ENCODE measurements at places on chromosomes 2 and 18.
A peak's percentile ranks its signal among the peaks of the same experiment; 100 is the strongest.

GRCh38 chr2:152095146-152095545, 3.7 kb downstream of the CACNB4 start:
- DNase-seq = no peak

DNA sequence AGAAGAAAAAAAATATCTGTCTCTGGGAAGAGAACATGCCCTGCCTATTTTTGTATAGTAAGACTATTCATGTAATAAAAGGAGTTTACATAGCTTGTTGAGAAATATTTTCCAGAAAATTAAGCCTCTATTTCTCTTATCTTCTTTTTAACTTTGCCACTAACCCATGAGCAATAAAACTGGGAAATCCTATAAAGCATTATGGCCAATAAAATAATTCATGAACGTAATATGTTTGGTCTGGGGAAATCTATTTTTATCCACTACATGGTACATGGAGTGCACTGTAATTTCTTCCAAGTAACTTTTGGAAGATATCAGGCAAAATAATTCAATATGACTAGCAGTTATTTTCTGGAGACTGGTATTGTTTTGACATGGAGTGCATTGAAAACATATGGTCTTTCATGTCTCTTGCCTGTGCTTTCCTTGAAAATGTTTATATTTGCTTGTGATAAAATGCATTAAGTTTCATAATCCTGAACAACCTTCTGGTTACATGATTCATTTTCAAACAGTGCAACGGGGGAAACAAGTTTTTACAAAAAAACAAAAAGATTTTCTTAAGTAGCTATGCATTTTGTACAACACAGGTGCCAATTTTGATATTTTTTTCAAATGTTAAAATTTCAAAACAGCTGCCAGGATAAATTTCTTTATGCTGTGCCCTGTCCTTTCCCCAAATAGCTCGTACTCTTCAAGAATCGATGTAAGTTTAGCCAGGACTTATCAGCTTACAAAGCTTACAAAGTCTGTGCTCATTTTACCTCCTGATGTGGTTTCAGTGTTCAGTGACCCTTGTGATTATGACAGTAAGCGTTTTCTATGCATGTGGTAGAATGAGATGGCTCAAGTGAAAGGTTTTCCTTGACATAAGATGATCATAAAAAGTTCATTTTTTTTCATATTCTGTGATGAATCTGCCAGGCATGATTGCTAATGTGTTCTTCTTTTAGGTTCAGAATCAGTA, 194.5 kb downstream of the UBE2E3 start:
- DNase-seq = no peak

DNA sequence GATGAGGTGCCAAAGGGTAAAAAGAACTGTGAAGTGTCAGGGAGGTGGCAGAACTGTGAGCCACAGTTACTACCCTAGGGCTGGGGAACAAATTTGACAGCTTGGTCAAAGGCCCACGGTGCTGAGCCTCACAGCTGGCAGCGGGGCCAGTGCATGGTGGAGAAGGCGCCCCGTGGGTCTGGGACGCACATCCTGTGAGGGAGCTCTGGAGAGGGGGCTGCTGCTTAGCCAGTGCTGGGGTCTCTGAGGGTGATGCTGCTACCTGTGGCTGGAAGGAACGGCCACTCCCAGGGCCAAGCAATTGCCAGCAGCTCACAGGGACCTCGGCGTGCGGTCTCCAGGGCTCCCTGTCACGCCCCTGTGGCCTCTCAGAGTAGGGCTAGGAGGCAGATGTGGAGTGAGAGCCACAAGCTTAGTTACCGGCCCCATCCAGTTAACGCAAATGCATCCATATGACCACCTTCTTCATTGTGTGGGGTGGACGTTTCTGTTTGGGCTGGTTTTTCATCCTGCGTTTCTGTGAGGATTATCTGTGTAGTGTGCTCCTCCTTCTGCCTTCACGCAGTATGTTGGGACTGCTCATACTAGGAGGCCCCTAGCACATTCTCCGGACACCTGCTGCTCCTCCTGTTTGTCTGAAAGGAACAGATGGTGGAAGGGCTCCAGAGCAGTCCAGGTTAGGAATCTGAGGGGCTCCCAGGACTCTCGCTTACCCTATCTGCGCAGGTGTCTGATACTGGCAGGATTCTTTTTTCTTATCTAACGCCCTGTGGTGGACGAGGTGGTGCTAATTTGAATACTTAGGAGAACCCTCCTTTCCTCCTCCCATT, 26.0 kb downstream of the STK25 start:
- no peak for DNase-seq

- DNase-seq = no peak
Observed at GRCh38 chr2:8478471-8478793, 203.4 kb upstream of the ID2 start.

GRCh38 chr2:84492571-84492970, 23.7 kb upstream of the DNAH6 start:
- DNase-seq = no peak

DNA sequence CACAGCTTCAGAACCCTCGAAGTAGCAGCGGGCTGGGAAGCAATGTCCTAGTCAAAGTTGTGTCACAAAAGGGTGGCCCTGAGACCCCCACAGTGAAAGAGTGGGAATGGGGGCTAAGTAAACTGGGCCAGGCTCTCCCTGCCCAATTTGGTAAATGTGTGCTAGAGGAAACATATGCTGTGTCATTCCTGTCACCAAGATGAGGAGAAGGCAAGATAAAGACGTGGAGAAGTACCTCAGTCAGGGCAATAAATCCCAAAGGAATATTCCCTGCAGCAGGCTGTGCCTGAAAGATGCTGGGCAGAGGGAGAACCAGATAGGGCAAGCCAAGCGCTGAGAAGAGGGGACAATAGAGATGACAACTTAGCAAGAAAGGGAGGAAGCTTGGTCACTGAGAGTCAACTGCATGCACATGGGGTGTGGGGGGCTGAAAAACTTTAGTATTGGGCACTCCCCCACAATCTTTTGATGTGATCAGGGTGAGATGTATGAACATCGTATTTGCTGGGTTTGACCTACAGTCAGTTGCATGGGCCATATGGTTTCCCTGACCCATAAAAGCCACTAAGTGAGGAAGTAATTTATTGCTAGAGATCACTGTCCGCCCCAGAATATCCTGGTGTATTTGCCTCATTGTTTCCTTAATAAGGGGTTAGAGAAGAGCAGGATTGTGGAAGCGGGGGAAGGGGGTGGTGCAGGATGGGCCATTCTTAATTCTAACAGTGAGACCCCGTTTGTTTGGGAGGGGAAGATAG, 49.9 kb upstream of the CXCR4 start:
- DNase-seq = no peak

DNA sequence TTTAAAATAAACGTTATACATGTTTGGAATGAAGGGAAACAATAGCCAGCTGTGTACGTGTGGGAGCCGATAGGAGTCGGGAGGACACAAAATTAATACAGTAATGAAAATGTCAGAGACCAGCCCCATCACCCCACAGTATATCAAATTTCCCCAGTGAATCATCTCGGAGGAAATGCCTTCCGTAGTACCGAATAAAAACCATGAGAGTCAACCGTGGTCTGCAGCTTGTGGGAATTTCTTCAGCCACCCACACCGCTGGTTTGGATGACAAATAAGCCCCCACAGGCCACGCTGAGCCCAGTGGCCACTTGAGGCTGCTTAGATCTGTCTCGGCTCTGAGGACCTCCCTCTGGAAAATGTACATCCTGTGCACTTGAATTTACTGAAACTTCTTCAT, 133.7 kb downstream of the COL6A3 start:
- no peak for DNase-seq

DNA sequence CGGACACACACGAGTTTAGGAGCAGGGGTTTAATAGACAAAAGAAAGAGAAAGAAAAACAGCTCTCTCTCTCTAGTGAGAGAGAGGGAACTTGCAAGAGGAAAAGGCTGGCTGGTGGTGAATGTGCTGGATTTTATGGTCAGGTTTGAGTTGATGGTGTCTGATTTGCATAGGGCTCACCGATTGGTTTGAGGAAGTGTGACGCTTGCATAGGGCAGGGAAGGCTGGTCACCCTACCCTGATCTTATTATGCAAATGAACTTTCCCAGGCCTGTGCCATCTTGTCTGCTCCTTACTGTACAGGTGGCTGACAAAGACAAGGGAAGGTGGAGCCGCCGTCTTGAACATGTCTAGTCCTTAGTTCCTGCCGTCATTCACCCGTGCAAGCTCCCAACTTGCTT, 408.9 kb downstream of the RIT2 start:
- peak; percentile 36 for DNase-seq

- peak; percentile 75 for DNase-seq
Observed at GRCh38 chr18:79951545-79952455, at the start of gene SLC66A2. Gene SLC66A2, minus strand, starts transcription at chr18:79951653. Its CDS starts 727 bp downstream, at chr18:79950926.

GRCh38 chr2:127597046-127597983, 48.6 kb upstream of the GPR17 start:
- no peak for DNase-seq

DNA sequence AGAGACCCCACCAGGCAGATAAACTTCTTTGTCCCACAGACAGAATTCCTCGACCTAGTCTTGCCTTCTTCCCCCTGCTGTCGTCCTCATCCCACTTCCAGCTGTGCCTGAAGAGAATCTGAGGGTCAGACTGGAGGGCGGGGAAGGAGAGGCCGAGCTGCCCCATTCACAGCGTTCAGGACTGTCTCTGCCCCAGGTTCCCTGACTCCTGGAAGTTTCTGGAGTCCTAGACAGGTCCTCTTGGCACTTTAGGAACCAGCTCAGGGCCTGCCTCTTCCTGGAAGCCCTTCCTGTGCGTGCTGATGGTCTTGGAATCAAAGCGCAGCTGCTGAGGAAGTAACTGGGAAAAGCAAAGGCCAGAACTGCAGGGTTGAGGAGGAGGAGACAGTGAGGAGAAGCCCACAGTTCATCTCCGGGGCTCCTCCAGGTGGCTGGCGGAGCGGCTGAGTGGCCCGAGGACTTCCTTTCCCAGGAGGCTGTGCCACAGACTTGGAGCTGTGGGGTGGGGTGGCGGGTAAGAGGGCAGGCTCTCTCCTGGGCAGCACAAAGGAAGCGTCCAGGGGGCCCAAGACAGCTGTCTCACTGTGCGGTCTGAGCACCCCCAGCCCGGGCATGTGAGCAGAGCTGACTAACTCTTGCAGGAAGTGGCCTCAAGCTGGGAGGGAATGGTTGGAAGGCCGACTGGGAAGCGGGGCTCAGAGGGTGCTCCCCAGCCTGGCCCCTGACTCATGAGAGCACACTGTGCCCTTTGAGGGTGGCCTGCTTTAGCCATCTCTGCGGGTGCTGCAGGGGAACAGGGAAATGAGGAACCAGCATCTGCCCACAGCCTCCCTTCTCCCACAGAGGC, 39.5 kb downstream of the SDC1 start:
- DNase-seq = no peak

GRCh38 chr2:131058214-131058843, 34.9 kb downstream of the FAM168B start:
- no peak for DNase-seq

DNA sequence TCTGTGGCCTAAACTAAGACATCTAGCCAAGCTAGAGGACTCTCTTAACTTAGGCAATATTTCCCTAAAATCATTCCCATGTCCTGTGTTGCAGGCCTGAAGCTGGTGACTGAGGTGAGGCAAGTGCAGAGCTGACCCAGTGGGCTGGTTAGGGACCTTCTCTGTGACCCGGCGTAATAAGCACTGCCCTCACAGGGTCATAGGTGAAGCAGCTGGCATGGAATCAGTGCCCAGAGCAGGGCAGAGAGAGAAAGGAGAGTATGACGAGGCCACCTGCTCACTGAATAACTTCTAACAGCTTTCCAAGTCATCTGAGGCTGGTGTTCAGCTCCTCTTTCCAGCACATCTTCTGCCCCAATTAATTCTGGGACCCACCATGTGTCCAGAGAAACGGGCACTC, 197.0 kb downstream of the ANAPC1 start:
- DNase-seq = no peak

- no peak for DNase-seq
Observed at GRCh38 chr2:105224444-105224843, 17.1 kb upstream of the GPR45 start.

GRCh38 chr2:162795312-162795711, 43.3 kb downstream of the KCNH7 start:
- no peak for DNase-seq

GRCh38 chr18:10950876-10951630, 198.3 kb downstream of the PIEZO2 start:
- no peak for DNase-seq

DNA sequence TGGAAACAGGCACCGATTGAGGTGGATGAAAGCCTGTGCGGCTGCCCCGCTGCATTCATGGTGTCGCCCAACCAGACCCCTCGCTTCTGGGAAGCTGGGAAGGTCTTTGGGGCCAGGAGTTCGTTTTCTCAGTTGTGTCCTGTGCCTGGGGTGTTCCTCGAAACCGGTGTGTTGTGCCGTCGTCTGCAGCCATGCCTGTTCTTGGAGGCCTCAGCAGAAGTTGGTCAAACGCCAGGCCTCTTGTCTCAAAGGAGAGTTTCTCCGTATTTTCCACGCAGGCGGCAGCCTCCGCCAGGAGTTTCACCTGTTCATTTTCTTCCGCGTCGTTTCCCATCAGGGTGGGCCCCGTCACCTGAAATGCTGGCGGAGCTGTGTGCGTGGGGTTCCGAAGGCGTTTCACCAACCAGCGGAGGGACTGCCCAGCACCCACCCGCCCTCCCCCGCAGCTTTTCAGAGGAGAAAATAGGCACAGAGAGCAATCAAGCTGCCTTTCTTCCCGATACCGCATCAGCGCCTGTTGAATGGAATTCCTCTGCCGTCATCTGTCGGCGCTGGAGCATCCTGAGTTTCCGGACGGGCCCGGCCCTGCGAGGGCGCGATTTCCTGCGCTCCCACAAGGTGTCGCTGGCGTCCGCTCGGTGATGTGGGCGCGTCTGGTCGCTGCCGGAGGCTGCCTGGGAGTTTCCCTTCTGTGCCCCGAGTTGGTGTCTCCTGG, 17.0 kb upstream of the NFATC1 start:
- peak; percentile 2 for DNase-seq

- DNase-seq = no peak
Observed at GRCh38 chr2:229257985-229258384, 13.1 kb downstream of the PID1 start.

DNA sequence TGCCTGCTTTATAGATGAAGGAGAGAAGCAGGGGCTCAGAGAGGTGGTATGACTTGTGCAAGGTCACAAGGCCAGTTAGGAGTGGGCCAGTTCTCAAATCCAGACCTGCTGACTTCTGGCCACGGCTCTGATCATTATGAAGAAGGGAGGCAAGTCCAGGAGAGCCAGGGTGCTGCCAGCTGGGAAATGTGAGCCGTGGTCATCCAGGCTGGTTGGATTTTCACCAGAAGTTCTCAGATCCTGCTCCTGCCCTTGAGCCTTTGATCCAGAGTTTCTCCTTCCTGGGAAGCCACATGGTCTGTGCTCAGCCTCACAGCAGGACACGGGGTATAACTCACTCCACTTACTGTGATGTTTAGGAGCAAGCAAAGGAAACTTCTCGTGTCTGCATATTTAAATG, 239.9 kb downstream of the KLHL29 start:
- no peak for DNase-seq

GRCh38 chr2:141362311-141362710, 768.5 kb downstream of the LRP1B start:
- no peak for DNase-seq

DNA sequence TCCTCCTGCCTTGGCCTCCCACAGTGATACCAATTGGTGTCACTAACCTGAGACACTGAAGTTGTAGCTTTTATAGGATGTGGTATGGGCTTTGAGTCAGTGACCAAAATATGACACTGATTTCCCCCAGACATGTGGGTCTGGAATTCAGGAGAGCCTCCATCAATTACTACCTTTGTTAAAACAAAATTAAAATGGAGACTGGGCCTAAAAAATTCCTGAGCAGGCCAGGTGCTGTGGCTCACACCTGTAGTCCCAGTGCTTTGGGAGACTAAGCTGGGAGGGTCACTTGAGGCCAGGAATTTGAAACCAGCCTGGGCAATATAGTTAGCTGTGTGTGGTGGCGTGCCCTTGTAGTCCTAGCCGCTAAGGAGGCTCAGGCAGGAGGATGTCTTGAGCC, 36.9 kb upstream of the LIPG start:
- no peak for DNase-seq

All from NCI-H187 (cell line).